ENCODE measurements at places on chromosomes 6 and 20. TPM values are rescaled to one million over a fixed set of nuclear protein-coding genes. Genes with fewer than 3 reads are reported as not detected.

SLC39A7 gene
- total RNA-seq = 109 TPM

ZSWIM1 gene
- 6.4 TPM for total RNA-seq

PRR18 gene
- 0.11 TPM for total RNA-seq

KIAA1755 gene
- 0.13 TPM for total RNA-seq

COL19A1 gene
- not detected for total RNA-seq

PTGIS gene
- 0.02 TPM for total RNA-seq

APCDD1L gene
- not detected for total RNA-seq

ARMH2 gene
- total RNA-seq = not detected

IL20RA gene
- total RNA-seq = 0.03 TPM

KIF3B gene
- total RNA-seq = 26.9 TPM

MUCL3 gene
- 0.09 TPM for total RNA-seq

SPACA1 gene
- total RNA-seq = not detected

FAM217A gene
- not detected for total RNA-seq

GJA1 gene
- total RNA-seq = 69.8 TPM

OR12D3 gene
- total RNA-seq = not detected

LY6G6F gene
- not detected for total RNA-seq

SEL1L2 gene
- total RNA-seq = not detected
